ENCODE measurements at places on chromosomes 7 and 10.

GRCh38 chr10:92502296-92502808 lies 71.5 kb downstream of the IDE start:
- DNase-seq: no peak

- DNase-seq: no peak
Measured at GRCh38 chr7:90669492-90669891, 73.4 kb downstream of the CDK14 start.

DNA sequence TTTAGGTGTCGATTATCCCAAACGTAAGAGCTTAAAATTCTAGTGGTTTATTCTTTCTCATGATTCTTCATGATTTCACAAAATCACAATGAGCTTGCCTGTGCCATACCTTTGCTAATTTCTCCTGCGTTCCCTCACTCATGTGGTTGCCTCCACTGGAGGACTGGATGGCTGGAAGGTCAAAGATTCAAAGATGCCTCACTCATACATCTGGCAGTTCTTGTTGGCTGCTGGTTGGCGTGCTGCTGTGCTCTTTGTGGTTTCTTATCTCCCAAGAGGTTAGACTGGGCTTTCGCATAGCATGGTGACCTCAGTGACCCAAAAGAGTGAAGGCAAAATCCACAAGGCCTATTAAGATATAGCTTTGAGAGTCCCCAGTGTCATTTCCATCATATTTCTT lies 877.6 kb upstream of the AUTS2 start:
- DNase-seq: no peak

GRCh38 chr7:3955026-3955425 lies 654.0 kb downstream of the SDK1 start:
- DNase-seq: no peak
